Brain pericyte (primary cell): ENCODE measurements at places on chromosomes 4 and X.

DNA sequence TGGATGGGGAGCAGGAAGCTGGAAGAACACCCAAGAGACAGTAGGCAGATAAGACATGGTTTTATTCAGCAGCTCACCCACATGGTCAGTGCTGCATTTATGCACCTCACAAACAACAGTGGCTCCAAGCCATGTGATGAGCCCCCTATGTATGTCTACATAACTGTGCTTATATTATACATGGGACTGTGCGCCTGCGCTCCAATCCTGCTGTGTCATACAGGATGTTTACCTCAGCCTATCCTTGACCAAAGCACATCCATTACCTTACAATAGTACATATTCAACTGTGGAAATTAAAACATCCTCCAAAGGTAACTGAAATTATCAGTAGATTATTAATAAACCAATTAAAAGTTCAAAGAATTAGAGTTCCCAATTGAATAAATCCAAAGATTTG is 44.1 kb upstream of the SGMS2 start:
- DNase-seq = no peak

GRCh38 chrX:150291014-150291413 is 72.1 kb upstream of the MAMLD1 start:
- DNase-seq = no peak

GRCh38 chr4:73650250-73650649 is 30.0 kb upstream of the RASSF6 start:
- no peak for DNase-seq

DNA sequence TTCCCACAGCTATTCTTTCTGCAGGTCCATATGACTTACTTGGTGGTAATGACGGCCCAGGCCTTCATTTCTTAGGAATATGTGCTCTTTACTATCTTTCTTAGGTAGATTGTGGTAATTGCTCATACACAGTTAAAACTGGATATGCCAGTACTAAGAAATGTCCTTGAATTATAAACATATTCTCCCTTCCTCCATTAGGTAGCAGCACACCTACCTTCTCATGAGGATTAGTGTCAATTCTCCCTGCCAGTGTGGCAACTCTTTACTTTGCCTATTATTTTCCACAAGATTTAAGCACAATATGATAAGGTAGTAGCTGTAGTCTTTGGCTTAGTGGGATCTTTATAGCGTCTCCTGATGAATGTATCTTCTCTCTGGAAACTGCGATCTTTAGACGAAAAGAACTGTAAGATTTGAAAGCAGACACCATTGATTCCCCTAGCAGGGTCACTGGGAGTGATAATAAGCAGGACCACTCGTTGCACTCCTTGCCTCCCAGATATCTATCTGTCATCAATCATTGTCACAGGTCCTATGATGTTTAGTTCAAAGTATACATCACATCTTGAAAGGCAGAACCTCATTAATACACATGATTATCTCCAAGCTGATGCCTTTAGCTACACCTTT is 1240.7 kb downstream of the C4orf33 start:
- DNase-seq = no peak

DNA sequence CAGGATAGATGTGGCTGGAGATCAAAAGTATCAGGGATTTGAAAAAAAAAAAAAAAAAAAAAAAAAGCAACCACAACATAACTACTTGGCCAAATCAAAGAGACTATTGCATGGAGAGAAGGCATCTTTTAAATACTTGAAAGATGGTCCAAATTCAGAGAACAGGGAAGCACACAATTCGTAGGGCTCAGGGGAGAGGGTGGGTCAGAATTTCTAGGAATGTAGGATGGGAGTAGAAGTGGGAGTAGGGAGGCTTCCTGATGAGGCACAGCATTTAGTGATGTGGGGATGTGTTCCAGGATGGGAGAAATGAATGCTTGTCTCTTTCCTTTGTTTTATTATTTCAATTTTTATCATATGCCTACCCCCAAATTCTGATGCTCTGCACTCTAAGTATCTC is 36.3 kb downstream of the RTL3 start:
- DNase-seq = no peak

DNA sequence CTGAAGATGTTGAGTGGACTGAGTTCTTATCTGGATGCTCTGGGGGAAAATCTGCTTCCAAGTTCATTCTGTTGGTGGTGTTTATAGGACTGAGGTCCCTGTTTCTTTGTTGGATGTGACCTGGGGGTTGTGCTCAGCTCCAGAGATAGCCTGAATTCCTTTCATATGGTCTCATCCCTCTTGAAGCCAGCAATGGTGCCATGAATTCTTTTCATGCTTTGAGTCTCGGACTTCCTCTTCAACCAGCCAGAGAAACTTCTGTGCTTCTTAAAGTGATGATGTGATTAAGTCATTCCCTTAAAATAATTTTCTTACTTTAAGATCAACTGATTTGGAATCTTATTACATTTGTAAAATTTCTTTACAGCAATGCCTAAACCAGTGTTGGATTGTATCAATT is 233.8 kb upstream of the UGT8 start:
- no peak for DNase-seq

DNA sequence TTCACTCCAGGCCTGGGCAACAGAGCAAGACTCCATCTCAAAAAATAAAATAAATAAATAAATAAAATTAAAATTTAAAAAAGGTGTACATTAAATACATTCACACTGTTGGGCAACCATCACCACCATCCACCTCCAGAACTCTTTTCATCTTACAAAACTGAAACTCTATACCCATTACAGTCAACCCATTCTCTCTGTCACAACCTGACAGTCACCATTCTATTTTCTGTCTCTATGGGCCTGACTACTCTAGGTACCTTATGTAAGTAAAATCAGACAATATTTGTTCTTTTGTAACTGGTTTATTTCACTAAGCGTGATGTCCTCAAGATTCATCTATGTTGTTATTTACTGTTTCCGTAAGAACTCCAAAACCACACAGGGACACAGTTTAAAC is 59.6 kb downstream of the FRYL start:
- DNase-seq = no peak

DNA sequence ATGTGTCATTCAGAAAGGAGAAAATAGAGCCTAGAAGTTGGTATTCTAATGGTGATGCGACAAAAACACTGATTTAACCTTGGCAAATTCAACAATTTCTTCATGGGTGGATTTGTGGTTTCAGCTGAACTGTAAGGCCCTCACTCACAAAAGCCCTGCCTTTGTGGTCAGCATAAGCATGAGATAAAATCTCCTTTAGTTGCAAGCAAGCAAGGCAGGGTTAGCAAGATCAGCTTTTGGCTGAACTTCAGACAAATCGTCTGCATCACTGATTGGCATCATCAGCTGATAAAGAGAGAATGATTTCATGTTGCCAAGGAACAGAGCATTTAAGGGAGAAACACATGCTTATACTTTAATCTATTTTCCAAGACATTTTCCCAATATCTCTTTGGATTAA is 2582.2 kb downstream of the PCDH7 start:
- DNase-seq = no peak
